Forelimb muscle (tissue), 1 donor: ENCODE measurements at places on chromosomes 3 and 15. TPM values are rescaled to one million over a fixed set of nuclear protein-coding genes. Genes with fewer than 3 reads are reported as not detected.

IL17RE gene
- 1.8 TPM for polyA plus RNA-seq

TLR9 gene
- polyA plus RNA-seq, result 0.44 TPM

CPEB1 gene
- polyA plus RNA-seq, result 0.87 TPM

TMEM212 gene
- 0.11 TPM for polyA plus RNA-seq

SLC27A2 gene
- 0.09 TPM for polyA plus RNA-seq

PLXNA1 gene
- 31.5 TPM for polyA plus RNA-seq

DNA sequence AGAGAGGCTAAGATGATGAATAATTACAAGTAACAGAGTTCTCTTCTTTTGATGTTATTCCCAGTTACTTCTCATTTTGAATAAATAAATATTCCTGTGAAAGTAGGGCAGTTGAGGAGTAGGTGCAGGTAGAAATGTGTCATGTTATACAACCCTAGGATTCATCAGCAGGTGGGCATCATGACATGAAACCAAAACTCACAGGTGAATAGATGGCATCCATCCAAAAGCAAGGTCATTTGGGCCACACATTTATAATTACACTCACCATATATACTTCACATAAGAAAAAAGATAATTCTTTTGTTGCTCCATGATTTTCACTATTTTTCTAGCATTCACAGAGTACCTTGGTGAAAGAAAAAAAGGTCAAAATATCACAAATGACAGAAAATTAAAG, 273.6 kb downstream of the ZBBX start:
- no peak for DNase-seq

GRCh38 chr3:194089357-194090177, 46.4 kb upstream of the HES1 start:
- DNase-seq, result no peak

GRCh38 chr3:29201604-29202003, 79.3 kb upstream of the RBMS3 start:
- DNase-seq, result no peak

DNA sequence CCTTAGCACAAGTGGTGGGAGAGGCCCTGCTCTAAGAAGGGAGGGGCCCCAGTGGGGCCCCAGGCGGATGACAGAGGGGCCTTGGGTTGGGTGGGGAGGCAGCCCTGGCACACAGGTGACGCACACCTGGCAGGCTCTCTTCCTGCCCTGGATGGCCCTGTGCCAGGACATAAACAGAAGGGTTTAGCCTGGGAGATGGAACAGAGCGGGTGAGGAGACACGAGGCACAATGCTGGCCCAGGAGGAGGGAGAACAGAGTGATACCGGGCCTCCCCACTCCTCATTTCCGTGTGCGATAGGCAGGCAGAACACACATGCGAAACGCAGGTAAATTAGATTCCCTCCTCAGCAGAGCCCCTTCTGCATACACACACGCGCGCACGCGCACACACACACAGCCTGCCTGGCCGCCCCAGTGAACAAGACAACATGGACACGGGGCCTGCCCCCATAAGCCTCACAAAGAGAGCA, 39.8 kb downstream of the IDH2 start:
- no peak for DNase-seq

DNA sequence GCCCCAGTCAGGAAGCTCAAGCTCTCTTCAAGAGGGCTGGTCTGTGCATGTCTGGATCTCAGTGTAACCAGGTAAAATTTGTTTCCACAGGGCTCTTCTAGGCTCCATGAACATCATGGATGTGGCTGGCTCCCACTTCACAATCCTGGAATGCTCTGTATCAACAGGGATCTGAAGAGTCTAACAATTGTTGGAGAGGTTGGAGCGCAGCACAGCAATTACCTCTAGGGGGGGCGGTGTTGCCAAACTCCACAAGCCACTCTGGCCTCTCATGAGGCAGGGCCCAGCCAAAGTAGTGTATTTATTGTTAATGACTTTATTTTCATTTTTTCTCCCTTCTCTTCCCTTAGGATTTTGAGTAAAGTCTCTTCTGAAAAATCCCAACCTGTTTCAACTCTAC, 6.1 kb upstream of the EIF2B5 start:
- no peak for DNase-seq

GRCh38 chr3:43000387-43000786, 21.3 kb downstream of the GASK1A start:
- no peak for DNase-seq

GRCh38 chr15:39584662-39585388, 3.9 kb downstream of the THBS1 start:
- no peak for DNase-seq

- DNase-seq, result no peak
Observed at GRCh38 chr3:118974356-118975097, 60.1 kb downstream of the IGSF11 start.

DNA sequence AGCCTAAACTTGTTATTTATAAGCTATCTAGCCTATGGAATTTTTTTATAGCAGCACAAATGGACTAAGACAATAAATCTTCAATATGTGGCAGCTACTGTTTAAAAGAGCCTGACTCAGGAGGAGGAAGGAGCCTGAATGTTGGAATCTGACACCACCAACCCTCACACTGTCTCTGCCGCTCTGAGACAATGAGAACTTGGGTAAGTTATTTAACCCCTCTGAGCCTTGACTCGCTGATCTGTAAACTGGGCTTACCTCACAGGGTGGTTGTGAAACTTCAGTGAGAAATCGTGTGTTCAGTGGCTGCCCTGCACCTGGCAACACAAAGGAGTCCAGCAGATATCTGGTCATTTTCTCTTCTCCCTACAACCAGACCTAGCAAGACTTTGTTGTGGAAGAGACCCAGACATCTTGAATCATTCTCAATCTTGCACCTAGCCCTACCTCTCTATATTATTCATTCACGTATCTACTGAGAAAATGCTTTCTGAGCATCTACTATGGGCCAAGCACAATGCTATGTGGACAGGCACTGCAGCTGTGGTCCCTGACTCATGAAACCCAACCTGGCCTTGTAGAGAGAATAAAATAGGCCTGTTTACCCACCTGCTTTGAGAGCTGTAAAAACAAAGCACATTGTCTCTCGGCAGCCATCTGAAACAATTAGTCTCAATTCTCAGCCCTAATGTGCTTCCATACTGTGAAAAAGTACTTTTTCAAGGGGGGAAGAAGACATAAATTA, 81.9 kb upstream of the SLC25A36 start:
- no peak for DNase-seq

GRCh38 chr3:25594007-25594502, 70.7 kb downstream of the TOP2B start:
- DNase-seq, result peak; percentile 41

- DNase-seq, result no peak
Observed at GRCh38 chr15:28881170-28881569, 4.6 kb upstream of the APBA2 start.

- no peak for DNase-seq
Observed at GRCh38 chr15:40281057-40281800, 1.6 kb downstream of the ANKRD63 start.
